Gastroesophageal sphincter (tissue), 4 donors: ENCODE measurements at places on chromosomes 1 and 21. TPM values are rescaled to one million over a fixed set of nuclear protein-coding genes. Genes with fewer than 3 reads are reported as not detected.

GRCh38 chr1:87452648-87453047, 124.0 kb downstream of the LMO4 start:
- ATAC-seq: no peak

GRCh38 chr1:53550201-53550741, 91.1 kb downstream of the DMRTB1 start:
- ATAC-seq: peak; percentile 39

DNA sequence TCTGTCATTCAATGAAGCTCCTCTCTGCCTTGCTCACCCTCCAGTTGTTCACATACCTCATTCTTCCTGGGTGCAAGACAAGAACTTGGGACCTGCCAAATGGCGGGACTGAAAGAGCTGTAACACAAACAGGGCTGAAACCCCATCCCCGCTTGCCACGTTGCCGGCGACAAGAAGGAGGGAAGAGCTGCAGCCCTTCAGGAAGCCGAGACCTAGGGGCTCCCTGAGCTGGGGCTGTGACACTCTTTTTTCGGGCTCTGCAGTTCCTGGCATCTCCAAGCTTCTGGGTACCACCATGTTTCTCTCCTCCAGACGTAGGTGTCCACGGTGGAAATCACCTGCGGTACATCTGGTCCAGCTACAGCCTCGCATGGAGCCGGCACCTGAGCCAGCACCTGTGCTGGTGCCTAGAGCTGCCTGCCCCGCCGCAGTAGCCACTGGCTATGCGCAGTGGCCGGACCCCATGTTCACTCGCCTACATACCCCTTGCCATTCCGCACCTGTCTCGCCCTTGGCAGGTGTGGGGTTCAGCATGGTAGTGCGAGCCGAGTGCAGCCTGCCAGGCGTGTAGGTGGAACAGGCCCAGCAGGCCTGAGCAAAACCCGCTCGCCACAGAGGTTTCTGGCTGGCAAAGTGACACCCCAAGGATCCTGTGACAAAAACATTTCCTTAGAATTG, 367.0 kb upstream of the NEGR1 start:
- ATAC-seq: no peak

GRCh38 chr1:167587342-167587741, 33.8 kb upstream of the CREG1 start:
- no peak for ATAC-seq

- ATAC-seq: peak; percentile 15
These were observed 802 bp downstream of the KAZN start for GRCh38 chr1:14599183-14599791.

GRCh38 chr1:150159550-150159949, 9.8 kb downstream of the PLEKHO1 start:
- no peak for ATAC-seq

- ATAC-seq: no peak
These were observed 13.6 kb upstream of the SLC25A34 start for GRCh38 chr1:15722411-15722810.

DNA sequence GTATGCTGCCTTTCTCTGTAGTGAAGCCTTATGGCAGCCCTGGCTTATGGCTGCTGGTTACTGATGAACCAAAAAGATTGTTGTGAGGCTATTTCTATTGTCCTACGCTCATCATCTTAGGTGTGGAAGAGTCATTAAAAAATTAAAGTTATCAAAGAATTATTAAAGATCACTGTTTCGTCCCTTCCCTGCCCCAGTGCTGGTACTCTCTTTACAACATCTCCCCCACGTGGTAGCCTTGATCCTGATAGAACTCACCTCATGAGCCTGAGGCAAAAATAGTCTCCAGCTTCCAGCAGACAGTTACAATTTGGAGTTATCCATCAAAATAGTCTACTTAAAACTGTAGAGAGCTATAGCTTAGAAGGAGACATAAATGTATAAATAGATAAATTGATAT, 201.5 kb downstream of the S1PR1 start:
- no peak for ATAC-seq

DNA sequence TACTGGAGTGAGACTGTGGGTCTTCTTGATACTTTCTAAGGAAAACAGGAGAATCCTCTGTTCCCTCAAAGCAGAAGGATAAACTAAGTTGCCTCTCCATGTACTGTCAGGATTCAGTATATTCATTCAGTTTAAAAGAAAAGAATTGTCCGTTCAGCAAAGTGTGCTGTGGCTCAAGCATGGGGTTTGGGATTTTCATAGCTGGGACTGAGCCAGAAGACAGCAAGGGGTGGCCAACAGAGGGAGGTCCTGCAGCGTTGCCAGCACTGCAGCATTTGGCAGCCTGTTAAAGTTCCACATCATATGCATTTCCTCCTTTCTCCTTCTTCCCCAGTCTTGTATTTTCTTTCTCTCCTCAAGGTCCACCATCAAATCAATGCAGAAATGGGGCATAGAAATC, 75.1 kb downstream of the DTL start:
- peak; percentile 50 for ATAC-seq

DNA sequence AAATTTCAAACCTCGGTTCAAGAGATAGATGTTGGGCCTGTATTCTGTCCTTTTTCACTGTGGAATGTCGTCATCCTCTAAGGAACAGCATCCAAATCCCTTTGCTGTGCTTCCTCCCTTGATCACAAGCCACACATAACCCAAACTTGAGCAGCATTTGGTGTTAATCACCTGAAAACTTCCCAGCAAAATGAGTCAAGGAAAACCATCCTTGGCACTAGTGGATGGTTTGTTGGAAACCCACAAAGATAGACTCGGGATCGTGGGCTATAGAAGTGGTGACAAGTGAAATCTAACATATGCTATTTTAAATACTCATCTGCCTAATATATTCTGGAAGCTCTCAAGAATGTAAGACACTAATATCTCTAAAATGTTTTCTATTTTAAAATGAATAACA, 459.1 kb downstream of the SETD4 start:
- no peak for ATAC-seq

GRCh38 chr1:47680815-47681475, 243.1 kb downstream of the FOXD2 start:
- ATAC-seq: no peak

DNA sequence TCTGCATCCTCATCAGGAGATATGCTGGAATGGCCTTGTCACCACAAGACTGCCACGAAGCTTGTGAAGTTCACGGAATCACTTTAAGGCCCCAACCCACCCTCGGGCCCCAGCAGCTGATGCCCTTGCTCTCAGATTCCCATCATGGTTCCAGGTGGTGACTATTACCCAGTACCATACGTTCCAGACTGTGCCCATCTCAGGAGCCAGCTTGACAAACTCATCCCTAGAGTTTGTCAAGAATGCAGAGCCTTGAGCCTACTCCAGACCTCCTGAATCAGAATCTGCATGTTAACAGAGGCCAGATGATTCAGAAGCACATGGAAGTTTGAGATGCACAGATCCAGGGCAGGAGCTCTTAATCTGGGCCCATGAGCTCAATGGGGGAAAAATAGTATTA, 53.9 kb upstream of the RBM15 start:
- ATAC-seq: no peak

DNA sequence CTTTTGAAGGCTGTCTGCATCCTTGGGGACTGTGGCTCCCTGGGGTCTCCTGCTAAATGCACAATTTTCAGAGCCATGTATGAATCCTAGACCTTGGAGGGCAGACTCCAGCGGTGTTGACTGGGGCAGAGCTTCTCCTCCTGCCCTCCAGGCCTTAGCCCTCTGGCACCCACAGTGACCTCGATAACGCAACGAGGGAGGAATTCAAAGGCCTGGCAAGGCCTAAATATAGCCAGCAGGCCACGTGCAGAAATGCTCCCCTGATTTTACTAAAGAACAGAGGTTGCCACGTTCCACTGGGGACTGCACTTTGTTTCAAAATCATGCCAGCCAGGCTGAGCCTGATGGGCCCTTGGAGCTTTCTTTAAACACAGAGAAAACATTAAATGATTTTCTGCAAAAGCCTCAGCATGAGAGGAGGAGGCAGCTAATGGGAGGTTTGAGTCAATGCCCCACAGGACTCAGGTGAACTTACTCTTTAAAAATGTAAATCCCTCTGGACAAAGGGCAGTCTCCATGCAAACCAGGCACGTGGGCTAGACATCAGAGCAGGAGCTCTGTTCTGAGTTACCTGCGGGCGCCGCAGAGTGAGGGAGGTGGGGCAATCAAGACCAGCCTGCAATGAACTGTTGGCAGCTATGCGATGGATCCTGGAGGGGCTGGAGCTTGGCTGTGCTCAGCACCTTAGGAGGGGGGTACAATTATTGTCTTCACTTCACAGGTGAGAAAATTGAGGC, 28.0 kb downstream of the GRIK3 start:
- ATAC-seq: no peak

DNA sequence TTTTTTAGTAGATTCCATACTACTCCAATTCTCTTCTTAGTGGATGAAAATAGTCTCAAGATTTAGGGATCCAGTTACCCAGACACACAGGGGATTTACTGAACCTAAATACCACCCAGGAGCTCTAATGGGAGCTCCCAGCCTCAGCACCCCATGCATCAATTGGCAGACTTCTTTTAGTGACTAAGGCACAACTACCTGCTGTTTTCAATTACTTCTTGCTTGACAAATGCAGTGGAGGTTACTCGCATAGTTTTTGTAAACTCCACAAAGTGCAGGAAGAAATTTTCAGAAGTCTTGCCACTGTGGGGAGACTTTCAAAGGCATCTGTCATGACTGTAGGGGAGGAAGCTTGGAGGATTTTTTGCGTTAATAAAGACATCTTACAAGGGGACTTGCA, 35.5 kb upstream of the MAP10 start:
- no peak for ATAC-seq

DNA sequence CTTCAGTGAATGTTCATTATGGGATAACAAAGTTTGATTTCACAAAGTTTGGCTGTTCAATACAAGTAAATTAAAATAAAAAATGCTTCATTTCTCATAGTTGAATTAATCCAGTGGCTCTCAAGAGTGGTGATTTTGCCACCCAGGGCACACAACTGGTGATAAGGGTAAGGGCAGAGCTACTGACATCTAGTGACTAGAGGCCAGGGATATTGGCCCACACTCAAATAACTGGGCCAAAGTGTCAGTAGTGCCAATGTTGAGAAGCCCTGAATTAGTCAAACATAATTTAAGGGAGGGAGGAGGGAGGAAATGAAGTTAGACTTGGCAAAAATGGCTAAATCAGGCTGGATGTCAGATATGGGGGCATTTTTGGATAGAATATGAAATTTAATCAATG, 880.5 kb upstream of the ADGRL4 start:
- no peak for ATAC-seq

DNA sequence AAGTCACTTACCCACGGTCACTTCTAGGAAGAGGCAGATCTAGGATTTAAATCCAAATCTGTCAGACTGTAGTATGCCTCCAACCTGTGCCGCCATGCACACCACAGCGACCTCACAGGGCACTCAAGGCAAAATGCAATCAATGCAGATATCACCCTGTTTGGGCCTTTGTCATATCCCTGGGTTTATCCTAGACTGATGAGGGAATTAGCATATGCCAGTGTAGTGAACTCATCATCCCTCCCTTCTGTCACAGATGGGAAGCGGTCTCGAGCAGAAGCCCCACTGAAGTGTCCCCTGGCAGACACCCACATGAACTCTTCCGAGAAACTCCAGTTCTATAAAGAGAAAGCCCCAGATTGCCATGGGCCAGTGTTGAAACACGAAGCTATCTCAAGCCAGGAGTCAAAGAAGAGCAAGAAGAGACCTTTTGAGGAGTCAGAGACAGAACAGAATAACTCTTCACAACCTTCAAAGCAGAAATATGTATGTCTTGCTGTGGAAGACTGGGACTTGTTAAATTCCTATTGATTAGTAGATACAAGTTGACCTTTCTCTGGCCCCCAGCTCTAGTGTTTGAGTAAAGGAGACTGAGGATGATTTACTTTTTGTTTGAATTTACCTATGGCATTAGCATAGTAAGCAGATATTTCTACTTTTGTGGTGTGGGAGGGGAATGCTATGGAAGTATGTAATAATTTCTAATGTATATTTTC, 21.4 kb downstream of the LRRC42 start:
- ATAC-seq: no peak

GRCh38 chr1:32329931-32330466, 6.0 kb downstream of the MARCKSL1 start:
- ATAC-seq: no peak

GRCh38 chr21:14751602-14752344, 205.7 kb upstream of the SAMSN1 start:
- ATAC-seq: no peak

- ATAC-seq: no peak
These were observed 67.0 kb downstream of the MATN1 start for GRCh38 chr1:30656171-30656940.

GRCh38 chr1:208793861-208794345, 549.7 kb upstream of the PLXNA2 start:
- ATAC-seq: no peak

GRCh38 chr21:32772281-32773047, 909 bp upstream of the PAXBP1 start:
- ATAC-seq: no peak

GRCh38 chr1:33763406-33763805, 100.5 kb upstream of the HMGB4 start:
- ATAC-seq: no peak

GRCh38 chr21:44847261-44848056, 26.0 kb downstream of the PTTG1IP start:
- no peak for ATAC-seq

DNA sequence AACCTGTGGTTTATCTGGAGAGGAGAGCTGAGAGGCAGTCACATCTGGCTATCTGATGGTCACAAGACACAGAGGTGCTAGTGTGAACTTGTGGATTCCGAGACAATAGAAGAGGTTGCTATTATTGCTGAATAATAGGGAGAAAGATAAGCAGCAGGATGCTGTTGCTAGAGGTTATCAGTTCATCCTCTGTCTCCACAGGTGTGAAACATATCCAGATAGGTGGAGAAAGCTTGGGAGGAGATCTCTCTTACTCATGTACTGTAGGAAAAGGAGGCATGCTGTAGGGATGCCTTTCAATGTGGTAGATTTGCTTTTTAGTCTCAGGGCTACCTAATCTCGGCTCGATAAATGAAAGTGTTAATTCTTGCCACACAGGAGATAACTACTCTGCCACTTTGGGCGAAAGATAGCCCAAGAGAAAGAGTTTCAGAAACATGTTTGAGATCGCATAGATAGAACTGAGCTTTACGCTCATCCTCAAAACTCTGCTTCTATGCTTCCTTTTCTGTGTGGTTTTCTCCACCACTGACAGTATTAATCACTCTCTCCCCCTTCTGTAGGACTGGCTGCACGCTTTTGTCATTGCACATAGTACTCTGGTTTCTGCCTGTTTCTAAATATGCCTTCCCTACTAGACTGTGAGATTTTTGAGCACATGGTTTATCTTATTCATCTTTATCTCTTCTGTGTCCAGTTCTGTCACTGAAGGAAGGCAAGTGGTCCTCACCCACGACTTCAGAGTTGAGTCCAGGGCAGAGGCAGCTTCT, 36.7 kb upstream of the PLXNA2 start:
- no peak for ATAC-seq

Gene PLPPR4
- 1.1 TPM for total RNA-seq

Gene ZSWIM5
- total RNA-seq: 4.7 TPM

Gene TFAP2E
- 0.27 TPM for total RNA-seq

Gene APOBEC4
- not detected for total RNA-seq

Gene FGGY
- total RNA-seq: 29.6 TPM

Gene LCE1A
- total RNA-seq: not detected

Gene SPRR2E
- total RNA-seq: 2.1 TPM

Gene ZNF692
- 69.6 TPM for total RNA-seq

Gene KCND3
- 36.2 TPM for total RNA-seq

Gene CSF3R
- 5.4 TPM for total RNA-seq

Gene DISC1
- total RNA-seq: 9.8 TPM

Gene GJA9
- total RNA-seq: not detected

Gene TMPRSS15
- not detected for total RNA-seq

Gene SPRR2B
- total RNA-seq: not detected

Gene TMEM240
- 12.2 TPM for total RNA-seq

Gene LCE1D
- not detected for total RNA-seq
